Mesendoderm (in vitro differentiated cells): ENCODE measurements at places on chromosomes 3 and 15.

DNA sequence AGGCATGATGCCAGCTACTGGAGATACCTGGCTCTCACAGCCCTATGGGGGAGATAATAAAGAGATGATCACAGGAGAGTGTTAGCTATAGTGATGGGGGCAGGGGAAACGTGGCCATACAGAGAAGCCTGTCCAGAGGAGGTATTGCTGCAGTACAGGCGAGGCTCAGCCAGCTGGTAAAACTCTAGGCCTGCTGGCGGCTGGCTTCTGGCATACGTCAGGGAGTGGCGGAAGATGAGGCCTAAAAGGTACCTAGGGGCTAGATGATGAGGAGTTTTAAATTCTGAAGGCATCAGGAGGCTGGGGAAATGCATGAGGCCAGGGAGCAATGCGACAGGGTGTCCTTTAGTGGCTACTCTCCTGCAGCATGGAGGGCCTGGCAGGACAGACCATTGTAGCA is 110.7 kb downstream of the EEFSEC start:
- DNase-seq: no peak

DNA sequence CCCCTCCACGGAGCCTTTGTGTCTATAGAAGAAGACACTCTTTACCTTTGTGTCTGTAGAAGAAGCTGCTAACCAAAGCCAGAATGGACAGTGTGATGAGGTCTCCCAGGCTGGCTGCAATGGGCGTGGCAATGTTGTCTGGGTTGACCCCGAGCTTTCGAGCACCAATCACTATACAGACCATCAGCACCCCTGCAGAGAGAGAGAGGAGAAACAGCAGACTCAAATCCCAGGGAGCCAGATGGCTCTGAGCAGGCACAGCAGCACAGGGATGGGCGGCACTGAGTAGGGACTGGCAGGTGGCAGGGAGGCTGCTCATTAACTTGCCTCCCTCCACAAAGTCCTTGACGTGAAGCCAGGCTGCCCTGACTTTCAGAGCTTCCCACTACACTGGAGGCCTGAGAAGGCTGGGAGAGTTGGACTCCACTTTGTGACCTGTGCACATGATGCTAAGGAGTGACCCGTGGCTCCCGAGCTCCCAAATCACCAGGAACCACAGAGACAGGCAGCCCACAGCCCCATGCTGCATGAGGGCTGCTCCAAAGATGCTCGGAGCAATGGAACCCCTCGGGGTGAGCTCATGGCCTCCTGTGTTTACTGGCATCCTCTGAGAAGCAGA is 53.9 kb downstream of the ROPN1B start:
- DNase-seq: no peak

- DNase-seq: peak; percentile 81
Measured at GRCh38 chr3:172138792-172139507, 99.6 kb downstream of the FNDC3B start.

DNA sequence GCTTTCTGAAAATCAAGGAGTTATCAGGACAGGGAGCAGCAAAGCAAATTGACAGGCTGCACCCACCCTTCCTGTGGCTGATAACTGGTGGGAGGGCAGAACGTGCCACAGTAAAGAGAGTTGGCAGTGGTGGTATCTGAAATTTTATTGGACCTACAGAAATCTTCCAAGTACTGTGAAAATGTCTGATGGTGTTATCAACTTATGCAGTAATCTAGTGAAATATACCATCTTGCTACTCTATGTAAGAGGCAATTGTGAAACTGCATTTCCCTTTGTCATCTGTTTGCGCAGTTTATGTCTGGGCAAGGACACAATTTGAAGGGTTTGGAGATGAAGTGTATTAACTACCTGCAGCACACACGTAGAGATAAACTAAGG is 1.5 kb downstream of the PLCL2 start:
- no peak for DNase-seq

DNA sequence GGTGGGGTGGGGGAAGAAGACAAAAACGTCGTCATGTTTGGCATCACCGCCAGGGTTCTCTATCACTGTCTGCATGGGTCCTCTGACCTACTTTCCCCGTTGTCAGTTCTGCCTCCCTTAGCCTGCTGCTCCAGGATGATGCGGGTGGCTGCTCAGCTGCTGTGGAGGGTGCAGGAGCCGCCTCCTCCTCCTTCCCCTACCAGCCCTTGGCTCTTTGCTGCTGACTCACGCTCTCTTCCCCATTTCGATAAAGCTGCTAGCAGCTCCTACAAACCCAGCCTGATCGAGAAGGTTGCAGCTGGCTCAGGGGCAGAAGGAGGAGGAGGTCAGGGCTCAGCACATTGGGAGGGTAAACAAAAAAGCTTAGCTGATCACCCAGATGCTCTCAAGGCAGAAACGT is 49.5 kb upstream of the SEC13 start:
- DNase-seq: no peak

DNA sequence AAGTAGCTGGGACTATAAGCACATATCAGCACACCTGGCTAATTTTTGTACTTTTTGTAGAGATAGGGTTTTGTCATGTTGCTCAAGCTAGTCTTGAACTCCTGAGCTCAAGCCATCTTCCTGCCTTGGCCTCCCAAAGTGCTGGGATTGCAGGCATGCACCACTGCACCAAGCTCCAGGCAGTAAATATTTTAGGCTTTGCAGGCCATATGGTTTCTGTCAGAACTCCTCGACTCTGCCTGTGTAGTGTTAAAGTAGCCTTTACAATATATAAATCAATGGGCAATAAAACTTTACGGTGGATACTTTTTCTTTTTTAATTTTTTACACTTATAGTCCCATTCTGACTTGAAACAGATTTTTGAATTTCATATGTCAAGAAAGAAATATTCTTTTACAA is 41.6 kb downstream of the DAG1 start:
- no peak for DNase-seq

DNA sequence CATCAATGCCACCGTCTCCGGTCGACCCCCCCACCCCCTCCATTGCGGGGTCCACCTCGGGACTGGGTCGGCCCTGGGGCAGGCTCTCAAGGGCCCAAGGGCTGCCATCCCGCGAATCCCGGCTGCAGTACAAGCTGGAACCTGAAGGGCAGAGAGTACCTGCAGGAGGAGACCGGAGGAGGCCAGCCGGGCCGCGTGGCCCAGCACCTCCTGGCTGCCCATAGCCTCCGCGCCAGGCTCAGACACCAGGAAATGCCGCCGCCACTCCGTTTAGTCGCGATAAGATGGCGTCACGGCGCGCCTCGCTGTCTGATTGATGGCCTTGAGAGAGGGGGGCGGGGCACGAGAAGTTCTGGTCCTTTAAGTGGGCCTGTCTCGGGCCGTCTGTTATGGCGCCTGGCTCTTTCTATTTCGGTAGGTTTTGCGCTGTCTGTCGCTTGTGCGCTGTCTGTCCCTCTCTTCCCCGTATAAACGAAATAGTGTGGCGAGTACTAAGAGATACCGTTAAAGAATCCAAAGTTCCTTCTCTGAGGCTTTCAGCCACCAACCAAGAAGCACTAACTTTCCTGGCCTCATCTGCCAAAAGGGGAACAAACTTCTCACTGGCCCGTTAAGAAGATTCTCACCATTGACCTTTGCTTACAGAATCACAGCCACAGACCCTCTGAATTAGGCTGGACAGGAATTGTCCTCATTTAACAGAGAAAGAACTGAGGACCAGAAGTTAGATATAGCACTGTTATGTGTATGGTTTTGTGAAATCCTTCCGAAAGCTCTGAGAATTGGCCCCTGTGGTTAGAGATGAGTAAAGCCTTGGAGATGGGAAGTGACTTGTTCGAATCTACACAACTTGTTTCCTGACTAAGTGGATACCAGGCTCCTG is at the start of gene RFT1:
Gene RFT1, minus strand, starts transcription at position 257 of the 883 bp plus-strand sequence. Its CDS starts 35 bp downstream, at position 222.
- peak; percentile 98 for DNase-seq

- DNase-seq: no peak
Measured at GRCh38 chr3:14404186-14404585, 1.8 kb downstream of the SLC6A6 start.

- no peak for DNase-seq
Measured at GRCh38 chr3:42697289-42698051, 5.1 kb downstream of the HHATL start.

GRCh38 chr3:127999509-128000106 is 52.6 kb upstream of the SEC61A1 start:
- DNase-seq: no peak

- DNase-seq: no peak
Measured at GRCh38 chr3:131081224-131081623, 54.5 kb downstream of the NEK11 start.

DNA sequence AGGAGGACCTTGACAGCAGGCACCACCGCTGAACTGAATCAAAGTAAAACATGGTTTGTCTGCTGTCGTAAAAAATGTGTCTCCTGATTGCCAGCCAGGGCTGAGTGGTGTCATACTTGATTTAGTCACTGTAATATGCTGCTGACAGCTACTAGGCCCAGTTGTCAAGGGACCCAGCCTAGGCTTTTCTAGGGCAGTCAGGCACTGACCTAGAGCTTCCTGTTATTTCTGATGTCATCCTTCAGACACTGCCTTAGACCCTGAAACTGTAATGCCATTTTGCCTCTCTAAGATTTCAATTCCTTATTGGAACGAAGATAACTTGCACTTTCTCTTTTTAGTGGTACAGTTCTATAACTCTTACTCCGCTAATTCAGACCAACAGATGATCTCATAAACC is 2.6 kb upstream of the MRPL3 start:
- no peak for DNase-seq

GRCh38 chr3:125143538-125143937 is 69.0 kb downstream of the SLC12A8 start:
- no peak for DNase-seq

DNA sequence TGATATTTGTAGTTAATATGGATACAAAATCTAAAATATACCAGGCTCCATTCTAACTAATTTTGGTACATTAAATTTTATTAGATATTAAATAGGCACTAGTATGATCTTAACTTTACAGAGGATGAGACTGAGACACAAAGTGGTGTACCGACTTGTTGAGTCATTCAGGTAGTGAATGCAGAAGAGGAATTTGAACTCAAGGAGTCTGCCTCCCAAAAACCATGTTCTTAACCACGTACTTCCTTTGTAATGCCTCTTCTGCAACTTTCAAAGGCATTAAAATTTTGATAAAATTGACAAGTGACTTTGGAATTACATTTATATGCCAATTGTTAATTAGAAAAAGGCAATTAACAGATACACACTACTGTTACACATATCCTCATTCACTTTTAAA is 61.8 kb downstream of the ZBBX start:
- DNase-seq: no peak

GRCh38 chr3:53612508-53612907 is 118.1 kb downstream of the CACNA1D start:
- DNase-seq: peak; percentile 13

DNA sequence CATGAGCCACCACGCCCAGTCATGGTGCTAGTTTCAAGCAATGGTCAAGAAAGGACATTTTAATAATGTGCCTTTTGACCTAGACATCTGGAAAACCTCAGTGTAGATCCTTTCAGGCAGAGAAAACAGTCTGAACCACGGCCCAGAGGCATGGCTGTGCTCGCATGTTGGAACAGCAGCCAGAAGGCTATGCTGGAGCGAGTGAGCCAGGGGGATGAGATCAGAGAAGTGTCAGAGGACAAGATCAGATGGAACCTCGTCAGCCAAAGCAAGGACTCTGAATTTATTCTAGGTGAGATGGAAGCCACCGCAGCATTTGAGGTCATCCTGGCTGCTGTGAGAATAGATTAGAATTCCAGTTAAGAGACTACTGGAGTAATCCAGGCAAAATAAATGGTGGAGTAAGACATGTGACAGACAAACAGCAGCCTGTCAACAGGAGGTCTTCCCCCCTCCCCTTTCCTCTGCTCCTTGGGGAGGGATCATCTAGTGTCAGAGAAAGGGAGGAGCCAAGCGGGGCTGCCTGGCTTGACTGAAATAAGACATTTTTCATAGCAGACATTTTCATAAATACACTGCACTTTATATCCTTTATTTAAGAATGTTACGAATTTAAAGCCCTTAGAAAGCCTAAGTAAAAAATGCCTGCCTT is 40.4 kb upstream of the ACKR4 start:
- peak; percentile 44 for DNase-seq

GRCh38 chr15:65631503-65631902 is 9.8 kb downstream of the SLC24A1 start:
- no peak for DNase-seq

DNA sequence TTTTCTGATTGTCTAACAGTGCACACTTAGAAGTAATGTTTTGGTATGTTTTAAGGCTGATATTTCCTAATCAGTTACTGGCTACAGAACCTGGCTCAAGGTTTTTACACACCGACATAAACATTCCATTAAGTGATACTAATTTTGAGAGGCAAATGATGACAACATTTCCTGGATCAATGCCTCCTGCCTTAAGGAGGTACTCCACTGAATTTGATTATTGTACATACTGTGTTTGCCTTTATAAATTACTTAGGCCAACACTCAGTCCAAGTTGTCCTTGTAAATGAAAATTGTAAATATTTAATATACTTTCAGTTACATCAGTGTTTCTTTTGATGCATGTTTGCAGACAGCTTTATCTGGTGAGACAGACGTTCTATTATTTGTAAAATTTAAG is 24.2 kb upstream of the LXN start:
- no peak for DNase-seq

GRCh38 chr3:53016236-53016635 is 29.6 kb downstream of the SFMBT1 start:
- no peak for DNase-seq

- peak; percentile 64 for DNase-seq
Measured at GRCh38 chr3:156627946-156628569, 46.3 kb upstream of the TIPARP start.

DNA sequence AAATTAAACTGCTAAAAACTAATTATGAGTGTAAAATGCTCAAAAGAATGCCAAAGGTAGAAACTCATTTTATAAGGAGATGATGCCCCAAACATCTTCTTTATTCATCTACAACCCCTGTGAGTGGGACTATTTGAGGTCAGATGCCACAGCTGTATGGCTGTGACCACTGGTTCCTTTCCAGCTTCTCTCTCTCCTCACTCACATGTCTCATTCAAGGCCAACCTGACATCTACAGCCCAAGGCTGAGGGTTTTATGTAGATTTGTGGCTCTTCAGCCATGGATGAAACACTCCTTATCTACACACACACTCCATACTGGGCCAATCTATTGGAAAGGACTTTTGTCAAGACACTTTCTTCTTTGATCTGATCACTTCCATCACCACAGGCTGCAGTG is 231.3 kb downstream of the KCNMB2 start:
- no peak for DNase-seq

DNA sequence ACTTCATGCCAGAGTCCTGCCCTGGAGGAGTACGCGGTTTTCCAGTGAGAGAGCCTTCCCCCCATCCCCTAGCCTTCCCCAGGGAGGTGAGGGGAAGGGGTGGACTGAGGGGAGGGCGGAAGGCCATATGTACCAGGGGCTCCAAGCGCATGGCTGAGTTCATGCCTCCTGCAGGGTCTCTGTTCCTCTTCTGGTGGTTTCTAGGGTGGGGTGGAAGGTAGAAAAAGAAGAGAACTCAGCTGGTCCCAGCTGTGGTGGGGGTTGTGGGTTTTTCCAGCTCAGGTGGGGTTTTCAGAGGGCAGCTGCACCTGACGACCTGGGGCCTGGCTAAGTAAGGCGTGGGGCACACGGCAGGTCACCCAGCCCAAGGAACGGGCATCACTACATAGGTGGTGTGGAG is 10.7 kb upstream of the IQSEC1 start:
- no peak for DNase-seq

- DNase-seq: no peak
Measured at GRCh38 chr3:98778852-98779413, 15.8 kb downstream of the ST3GAL6 start.
